ENCODE measurements at places on chromosomes 16 and 17. TPM values are rescaled to one million over a fixed set of nuclear protein-coding genes. Genes with fewer than 3 reads are reported as not detected.

Gene CPD
- 109 TPM for polyA plus RNA-seq

DNA sequence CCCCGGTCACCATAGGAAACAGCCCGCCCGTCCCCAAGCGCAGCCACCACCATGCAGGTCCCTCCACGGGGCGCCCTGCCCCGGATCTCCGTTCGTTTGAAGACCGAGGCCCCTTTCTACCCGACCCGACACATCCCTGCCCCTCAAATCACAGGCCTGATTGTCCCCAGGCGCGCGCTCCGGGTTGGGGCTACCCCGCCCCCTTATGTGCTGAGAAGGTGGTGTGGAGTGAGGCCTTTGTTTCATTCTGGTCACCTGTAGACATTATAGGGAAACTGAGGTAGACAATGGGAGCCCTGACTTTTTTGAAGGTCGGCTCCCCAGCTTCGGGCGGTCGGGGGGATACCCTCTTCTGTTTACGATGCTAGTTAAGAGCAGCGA, 763 bp upstream of the ACTG1 start:
- no peak for DNase-seq

DNA sequence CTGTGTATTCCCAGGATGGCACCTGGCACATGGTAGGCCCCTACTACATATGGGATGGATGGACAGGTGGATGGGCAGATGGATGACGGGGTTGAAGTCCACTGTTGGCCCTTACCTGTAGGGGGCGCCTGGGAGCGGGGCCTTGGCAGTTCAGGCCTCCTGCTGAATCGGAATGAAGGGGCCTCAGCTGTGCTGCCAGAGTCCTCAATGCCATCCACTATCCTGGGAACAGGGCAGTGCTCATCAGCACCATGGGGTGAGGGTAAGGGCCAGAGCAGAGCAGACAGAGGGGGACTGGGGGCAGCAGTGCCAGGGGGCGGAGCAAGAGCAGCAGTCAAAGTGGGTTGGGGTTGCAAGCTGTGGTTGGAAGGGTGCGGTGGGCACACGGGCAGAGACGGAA, 8.3 kb upstream of the RAB5C start:
- no peak for DNase-seq

DNA sequence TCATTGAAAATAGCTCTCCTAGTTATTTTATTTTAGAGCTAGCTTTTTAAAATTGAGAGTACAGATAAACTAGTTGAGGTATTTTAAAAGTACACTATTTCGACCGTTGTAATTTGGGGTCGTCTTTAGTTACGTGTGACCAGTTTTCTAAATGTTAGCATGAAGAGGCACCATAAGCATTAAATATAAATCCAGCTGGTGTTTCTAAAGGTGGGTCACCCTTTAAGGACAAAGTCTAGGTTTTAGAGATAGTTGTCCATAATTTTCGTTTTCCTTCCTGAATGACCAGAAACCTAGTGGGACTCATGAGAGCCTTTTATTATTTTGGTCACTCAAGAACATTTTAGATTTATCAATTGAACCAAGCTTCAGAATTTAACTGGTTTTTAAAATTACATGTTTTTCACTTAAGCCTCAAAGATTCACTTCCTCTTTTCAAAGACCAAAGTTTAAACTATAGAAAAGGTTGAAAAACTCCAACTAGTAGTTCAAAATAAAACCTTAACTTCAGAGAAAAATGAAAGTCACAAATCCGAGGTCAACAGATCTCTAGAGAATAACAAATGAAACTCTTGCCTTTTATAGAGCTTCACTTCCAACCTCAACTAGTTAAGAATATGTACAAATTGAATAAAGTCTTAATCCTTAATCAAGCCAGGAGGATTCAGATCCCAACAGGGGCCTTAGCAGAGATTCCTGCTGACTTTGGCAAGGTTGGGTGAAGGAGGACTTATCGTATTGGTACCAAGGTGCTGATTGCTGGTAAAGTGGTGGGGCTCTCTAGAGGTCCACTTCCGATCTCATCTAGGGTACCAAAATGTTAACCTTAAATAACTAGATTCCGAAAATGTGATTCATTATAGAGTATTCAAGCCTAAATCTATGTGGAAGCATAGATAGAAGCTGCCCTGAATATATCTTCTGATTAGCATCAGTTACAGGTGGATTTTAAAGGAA, 32.5 kb downstream of the PHKB start:
- no peak for DNase-seq

DNA sequence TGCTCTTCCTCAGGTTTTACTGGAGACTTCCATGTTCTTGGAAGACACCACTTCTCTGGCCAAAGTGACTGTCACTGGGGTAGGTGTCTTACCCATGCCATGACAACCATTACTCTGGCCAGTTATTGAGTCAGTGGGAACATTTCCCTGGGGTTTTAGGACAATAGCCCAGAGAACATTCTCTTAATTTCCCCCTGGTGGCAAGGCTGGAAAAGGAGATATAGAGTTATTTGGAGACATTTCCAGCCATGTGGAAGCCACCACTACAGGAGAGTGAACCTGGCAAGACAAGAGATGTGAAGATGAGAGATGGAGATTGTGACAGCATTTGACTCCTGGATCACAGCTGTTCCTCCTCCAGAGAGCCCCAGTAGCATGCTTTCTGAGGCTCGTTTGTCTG, 106.2 kb downstream of the CDK5R1 start:
- DNase-seq, result no peak

DNA sequence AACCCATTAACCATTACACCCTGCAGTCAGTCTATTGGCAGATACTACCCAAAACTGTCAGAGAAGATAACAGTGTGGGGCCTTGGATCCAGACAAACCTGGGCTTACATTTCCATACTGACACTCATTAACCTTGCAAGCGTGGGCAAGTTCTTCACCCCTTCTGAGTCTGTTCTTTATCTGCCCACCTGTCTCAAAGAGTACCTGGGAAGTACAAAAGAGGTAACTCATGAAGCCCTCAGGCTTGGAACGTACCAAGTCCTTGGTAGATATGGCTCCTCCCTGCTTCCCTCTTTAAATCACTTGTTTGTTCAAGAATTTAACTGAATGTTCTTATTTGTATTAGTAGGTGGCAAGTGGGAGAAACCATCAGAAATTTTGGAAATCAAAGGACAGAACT, 2.5 kb upstream of the IGSF6 start:
- no peak for DNase-seq
